ENCODE measurements at places on chromosomes 6 and 20.

DNA sequence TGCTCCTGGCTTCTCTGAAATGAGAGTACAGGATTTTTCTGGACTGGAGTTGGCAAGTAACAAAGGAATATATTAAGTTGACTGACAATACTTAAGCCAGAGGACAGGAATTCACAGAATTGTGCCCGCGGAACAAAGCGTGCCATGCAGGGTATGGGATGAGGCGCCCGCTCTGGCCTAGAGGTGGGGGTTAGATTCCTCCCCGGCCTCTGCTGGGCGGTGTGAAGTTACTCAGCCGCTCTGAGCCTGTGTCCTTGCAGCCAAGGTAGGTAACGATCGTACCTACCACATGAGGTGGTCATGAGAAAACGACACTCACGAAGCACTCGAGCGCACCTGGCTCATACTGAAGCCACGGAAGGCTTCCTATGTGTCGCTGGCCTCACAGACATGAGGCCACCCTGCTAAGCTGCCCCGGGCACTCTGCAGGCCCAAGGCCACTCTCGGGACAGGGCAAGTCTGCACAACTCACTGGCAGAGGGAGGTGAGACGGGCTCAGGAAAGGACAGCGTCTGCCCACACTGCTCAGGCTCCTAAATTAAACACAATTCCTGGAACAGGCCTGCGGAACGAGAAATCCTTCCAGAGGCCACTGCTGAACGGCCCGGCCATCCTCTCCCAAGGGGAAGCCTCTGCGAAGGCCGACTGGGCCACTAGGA lies 70.8 kb downstream of the PSMG4 start:
- no peak for DNase-seq

DNA sequence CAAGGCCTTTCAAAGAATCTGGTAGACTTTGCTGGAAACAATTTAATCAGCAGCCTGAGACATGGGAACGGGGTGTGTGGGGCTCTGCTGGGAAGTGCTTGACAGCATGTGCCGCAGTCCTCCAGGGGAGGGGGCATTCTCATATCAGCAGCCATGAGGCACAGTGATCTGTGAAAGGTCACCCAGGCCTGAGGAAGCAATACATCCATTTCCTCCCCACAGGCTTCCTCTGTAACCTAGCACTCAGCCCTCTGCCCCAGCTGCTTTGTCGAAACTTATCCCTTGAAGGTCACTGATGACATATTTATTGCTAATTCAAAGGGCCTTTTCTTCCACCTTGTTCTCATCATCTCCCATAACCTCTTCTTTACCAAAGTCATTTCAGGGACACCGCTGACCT lies 103.3 kb downstream of the TNFAIP3 start:
- DNase-seq, result no peak

GRCh38 chr6:83770910-83771309 lies 62.0 kb upstream of the SNAP91 start:
- no peak for DNase-seq

DNA sequence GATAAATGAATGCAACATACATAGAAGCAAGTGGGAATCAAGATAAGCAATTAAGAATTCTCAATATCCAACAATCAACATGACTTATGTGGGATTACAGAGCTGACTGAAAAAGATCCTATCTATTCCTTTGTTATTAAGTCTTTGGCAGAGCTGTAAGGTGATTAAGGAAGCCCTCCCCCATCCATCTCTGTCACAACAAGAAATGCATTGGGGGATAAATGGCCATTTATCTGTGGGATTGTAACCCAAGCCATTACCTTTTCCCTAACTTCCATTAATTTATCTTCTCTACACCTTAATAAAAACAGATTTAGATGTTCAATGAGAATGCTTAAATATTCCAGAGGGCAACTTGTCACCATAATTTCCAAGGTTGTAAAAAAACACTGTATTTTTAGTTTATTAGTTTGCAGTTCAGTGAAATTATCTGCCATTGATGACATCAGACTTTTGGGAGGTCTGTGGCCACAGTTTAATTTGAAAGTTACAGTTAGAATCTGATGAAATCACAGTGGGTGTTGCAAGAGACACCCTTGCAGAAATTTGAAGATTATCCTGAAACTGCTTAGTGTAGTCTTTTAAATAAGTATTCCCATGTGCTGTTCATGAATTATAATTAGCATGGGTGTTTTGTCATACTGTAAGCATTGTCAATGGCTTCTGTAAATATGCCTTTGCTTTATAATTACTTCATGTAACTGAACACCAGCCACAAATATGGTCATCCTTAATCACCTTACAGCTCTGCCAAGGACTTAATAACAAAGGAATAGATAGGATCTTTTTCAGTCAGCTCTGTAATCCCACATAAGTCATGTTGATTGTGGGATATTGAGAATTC lies 49.4 kb upstream of the FYN start:
- peak; percentile 48 for DNase-seq

DNA sequence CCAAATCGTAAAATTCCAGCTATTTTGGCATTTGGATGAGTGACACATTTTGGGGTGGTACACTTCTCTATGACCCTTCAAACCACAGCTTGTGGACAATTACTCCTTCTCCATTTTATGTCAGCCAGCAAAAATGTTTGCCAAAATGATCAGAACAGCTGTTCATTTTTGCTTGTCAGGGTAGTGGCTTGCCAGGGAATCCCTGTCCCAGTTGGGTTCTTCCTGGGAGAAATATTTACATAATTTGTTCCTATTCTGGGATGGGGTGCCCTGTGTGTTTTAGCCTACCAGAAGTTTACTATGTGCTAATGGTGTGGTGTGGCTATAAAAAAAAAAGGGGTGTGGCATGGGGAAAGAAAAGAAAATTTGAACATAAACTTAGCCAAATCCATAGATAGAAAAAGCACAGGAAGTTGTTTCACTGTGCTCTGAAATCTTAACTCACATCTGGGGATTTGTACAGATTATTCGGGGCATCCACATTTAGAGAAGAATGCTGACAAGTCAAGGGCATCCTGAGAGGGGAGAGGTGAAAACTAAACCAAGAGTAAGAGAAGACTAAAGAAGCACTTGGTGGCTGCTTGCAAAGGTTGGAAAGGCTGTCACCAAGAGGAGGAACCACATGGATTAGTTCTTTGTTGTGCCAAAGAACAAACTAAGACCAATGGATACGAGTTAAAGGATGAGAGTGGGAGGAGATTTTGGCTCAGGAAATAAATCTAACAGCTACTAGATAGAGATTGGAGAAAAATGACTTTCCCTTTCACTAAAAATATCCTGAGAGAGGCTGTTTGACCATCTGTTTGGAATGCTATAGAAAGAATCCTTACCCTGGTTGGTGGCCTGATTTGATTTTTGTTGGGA lies 55.2 kb upstream of the RBM24 start:
- no peak for DNase-seq

GRCh38 chr6:55034752-55035151 lies 139.6 kb upstream of the HCRTR2 start:
- DNase-seq, result no peak

DNA sequence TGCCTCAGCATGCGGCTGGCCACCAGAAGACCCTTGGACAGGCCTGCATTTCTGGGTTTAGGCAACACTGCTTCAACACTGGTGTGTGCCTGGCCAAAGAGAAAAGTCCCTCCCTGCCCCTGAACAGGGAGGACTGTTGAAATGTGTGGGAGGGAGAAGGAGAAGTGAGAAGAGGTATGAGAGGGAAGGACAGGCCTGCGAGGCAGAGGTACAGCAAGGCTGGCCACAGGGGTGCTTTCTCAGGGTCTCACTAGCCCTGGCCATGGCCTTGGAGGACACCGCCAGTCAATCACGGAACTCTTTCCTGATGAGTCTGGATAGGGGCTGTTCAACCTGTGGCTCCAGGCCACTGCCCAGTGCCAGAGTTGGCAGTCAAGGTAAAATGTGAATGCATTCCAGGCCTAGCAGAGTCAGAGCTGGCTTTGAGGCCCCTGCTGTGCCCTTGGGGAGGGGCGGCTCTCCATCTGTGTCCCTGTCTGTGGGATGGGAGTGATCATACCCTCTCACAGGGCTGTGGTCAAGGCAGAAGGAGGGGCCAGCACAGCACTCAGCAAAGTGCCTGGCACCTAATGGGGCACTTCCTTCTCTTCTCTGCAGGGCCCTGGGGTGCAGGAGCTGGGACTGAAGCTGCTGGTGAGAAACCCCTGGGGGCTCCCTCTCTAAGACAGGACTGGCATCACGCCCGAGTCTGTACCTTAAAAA lies 43.2 kb upstream of the CDH22 start:
- no peak for DNase-seq

DNA sequence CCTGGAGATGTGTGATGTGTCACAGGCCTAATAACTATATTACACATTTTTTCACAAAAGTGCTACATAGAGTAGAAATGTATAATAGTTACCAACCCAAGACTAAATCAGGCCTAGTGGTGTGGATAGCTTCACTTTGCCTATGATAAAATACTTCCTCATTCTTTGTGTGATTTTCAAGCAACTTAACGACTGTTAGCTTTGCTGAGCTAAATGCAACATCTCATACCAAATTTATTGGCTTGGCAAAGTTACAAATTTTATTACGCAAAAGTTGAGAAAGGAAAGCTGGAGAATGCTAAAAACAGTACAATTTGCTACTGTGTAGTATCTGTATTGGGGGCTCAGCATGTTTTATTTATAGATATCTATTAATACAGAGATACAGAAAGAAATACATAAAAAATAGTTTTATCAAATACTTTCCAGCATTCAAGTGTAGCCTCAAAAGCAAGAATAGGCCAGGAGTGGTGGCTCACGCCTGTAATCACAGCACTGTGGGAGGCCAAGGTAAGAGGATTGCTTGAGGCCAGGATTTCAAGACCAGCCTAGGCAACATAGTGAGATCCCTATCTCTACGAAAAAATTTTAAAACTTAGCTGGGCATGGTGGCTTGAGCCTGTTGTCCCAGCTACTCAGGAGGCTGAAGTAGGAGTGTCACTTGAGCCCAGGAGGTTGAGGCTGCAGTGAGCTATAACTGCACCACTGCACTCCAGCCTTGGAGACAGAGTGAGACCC lies 3.6 kb upstream of the EDN1 start:
- DNase-seq, result peak; percentile 53

GRCh38 chr20:32798046-32798981 lies 21.4 kb upstream of the MAPRE1 start:
- no peak for DNase-seq

GRCh38 chr6:78570044-78570443 lies 297.3 kb upstream of the IRAK1BP1 start:
- DNase-seq, result no peak

DNA sequence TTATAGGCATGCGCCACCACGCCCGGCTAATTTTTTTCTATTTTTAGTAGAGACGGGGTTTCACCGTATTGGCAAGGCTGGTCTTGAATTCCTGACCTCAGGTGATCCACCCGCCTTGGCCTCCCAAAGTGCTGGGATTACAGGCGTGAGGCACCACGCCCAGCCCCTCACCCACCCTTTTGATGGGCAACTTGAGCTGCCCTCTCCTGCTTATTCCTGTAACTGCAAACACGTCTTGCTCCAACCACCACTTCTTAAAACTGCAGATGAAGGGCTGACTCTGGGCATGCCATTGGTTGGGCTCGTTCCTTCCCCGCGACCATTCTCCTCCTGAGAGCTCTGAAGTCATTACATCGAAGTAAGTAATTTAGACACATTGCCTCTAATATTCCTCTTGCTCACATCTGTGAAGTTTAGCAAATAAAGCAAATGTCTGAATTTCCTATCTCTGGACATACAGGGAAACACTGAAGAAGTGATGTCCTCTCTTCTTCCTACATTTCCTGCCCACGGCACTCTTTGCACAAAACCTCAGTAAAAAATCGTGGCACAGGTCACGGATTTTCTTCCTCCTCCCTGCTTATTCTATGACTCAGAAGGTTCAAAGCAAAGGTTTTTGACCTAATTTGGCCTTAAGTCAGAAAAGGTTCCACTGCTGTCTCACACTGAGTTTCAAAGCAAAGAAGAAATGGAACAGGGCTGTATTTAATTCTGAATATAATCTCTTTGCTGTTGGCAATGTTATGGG lies 117.5 kb downstream of the GMPR start:
- no peak for DNase-seq

GRCh38 chr6:29813066-29813465 lies 14.6 kb upstream of the HLA-G start:
- no peak for DNase-seq

DNA sequence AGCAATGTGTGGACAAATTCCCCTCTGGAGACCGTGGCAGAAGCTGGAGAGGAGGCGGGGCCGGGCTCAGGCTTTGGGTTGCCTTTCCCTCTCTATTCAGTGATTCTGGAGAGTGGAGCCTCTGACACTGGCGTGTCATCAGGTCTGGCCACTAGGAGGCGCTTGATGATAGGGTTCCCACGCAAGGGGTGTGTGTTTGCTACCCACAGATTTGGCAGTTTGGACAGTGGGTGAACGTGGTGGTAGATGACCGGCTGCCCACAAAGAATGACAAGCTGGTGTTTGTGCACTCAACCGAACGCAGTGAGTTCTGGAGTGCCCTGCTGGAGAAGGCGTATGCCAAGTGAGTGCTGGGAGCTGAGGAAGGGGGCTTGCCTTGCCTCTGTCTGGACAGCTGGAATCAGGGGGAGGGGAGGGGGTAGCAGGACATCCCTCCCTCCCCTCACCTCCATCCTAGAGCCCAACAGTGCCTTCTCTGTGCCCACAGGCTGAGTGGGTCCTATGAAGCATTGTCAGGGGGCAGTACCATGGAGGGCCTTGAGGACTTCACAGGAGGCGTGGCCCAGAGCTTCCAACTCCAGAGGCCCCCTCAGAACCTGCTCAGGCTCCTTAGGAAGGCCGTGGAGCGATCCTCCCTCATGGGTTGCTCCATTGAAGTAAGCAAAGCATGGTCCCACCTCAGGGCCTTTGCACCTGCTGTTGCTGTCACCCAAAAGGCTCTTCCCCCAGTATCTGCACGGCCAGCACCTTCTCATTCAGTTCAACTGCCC lies 14.3 kb downstream of the CAPN11 start:
- DNase-seq, result peak; percentile 95

- no peak for DNase-seq
Measured at GRCh38 chr6:16729183-16729691, 32.0 kb downstream of the ATXN1 start.

DNA sequence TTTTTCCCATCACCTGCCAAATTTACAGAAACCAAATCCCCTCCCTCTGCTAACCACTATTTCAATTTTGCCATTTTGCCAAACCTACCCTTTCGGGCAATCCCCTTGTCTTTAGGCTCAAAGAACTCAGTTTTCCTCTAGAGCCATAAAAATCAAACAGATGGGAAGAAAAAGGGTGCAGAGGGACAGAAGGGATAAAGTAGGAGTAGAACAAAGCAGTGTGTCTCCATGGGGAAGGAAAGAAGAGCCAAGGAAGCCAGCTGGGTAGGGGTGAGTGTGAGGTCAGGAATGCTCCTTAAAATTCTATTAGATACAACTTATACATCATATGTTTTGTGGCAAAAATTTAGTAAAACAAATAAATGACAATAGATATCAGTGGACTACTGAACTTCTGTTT lies 316.5 kb downstream of the BTBD9 start:
- no peak for DNase-seq

DNA sequence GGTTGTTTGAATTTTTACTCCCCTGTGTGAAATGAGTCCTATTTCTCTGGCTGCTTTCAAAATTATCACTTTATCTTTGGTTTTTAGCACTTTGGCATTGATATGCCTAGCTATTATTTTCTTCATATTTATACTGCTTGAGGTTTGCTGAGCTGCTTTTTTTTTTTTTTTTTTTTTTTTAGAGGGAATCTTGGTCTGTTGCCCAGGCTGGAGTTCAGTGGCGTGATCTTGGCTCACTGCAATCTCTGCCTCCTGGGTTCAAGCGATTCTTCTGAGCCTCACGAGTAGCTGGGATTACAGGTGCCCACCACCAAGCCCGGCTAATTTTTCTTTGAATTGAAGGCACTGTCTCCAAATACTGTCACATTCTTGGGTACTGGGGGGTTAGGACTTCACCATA lies 40.6 kb downstream of the STXBP5 start:
- no peak for DNase-seq

Measured in AG20443 (cell line).